Fibroblast of skin of back (primary cell): ENCODE measurements at places on chromosomes 5 and 9.
A peak's percentile ranks its signal among the peaks of the same experiment; 100 is the strongest.

GRCh38 chr5:17012289-17012688 is 76.2 kb upstream of the MYO10 start:
- DNase-seq = peak; percentile 72

DNA sequence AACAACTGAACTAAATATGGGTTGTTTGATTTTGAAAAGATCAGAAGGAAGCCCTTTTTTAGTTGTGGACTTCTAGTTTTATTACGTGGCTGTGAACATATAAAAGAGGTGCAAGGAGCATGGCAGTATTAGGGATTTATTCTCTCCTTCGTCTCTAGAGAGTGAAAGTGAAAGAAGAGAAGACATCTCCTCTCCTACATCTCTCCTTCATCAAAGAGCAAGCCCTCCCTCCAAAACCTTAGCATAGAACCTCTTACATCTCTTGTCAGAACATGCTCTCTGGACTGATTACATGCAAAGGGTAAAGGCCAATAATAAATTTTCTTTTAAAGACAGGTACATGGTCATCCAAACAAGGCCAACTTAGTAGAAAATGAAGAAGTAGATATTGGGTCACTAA is 184.3 kb upstream of the IRX1 start:
- DNase-seq = no peak

DNA sequence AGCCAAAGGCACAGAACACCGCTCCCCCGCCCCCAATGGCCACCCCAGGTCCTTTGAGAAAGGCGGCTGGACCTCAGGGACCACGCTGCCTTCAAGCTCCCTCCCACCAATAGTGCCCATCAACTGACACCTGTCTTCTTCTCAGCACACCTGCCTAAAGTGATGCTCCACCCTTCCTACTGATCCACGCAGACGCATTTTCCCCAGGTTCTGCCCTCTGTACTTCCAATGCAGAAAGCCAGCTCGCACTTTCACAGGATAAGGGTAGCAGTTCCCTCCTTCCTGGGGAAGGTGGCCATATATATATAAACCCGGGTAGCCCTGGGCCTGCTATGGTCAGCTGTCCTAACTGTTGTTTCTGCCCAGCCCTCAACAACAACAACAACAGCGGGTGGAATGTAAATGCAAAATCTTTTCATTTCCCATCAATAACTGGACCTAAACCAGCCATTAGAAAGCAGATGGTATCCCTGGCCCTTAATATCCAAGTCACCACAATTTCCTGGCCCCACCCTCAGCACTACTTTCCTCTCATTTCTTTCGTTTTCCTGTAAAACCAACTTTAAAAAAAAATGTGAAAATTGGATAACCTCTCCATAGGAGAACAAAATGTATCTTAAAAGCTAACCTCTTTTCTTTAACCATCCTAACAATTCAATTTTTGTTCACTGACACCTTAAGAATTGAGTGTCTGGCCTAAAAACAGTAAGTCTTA is 1.7 kb downstream of the GOLM1 start:
- DNase-seq = no peak

DNA sequence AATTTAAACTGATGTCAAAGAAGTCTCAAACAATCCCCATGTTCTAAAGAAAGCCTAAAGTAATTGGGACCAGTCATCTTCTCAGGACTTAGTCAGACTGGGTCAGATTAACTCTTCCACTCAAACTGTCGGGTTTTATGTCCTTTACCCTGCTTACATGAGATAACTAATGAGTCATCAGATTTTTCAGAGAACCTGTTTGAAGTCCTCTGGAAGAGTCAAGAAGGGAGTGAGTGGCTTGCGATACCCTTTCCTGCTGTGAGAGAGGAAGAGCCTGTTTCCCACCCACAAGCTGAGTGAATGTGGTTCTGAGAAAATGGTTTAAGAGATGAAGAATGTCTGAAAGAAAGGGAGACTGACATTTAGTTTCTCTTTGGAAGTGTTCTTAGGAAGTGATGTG is 1866.7 kb upstream of the C9orf72 start:
- peak; percentile 63 for DNase-seq

- no peak for DNase-seq
Observed at GRCh38 chr9:70451765-70452164, 37.3 kb upstream of the KLF9 start.

DNA sequence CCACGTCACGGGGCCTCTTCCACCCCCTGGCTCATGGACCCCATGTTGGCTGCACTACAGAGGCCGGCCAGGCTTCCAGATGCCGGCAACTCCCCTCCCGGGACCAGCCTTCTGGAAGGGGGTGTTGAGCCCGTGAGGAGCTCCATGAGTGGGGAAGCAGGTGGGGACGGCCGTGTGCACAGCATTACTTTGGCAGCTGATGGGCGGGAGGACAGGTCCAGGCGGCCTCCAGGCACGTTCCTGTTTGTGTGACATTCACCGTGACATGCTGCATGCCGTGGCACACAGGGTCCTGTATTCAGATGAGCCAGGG is 29.1 kb upstream of the ABO start:
- DNase-seq = no peak

DNA sequence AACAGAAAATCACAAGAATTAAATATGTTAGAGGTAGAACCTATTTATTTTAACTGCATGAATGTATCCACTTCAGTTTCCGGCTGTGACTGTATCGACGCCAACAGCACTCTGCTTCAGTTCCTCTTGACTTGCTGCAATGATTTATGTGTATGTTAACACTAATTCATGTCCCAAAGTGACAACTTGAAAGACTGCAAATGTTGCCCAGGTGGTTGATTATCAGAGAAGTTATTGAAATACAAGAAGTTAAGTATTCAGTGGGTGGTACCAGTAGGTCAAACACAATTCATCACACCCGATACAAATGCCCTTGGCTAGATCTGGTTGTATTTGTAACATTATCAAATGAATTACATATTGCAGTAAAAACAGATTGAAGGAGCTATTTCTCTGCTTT is 622.7 kb upstream of the CDH18 start:
- no peak for DNase-seq

GRCh38 chr9:20552874-20553557 is 69.3 kb downstream of the MLLT3 start:
- no peak for DNase-seq

GRCh38 chr9:132238026-132238972 is 76.4 kb downstream of the NTNG2 start:
- DNase-seq = no peak

GRCh38 chr9:115042781-115043509 is 75.0 kb downstream of the TNC start:
- peak; percentile 59 for DNase-seq

DNA sequence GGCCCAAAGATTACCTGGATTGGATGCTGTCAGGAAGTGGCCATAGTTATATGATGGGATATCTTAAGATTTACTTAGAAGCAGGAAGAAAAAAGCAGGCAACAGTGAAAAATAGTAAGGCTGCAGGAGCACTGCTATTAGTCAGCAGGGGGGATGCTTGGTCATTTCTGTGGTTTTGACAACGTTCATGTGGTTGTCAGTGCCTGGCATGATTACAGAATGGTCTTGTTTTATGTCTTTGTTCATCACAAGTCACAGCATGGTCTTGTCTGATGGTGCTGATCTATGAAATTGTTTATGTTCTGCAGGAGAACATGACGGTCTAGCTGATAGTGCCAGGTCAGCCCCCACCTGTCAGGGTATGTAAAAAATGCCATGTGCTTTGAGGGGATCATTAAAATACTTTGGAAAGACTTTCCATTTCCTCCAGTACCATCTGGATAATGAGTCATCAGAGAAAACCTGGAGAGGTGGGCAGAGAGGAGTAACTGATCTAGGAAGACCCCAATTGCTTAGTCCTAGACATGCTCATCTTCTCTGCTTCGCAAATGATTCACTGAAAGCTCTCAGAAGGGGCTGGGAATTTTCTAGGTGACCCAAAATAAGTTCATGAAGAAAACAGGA is 48.5 kb downstream of the PLGRKT start:
- peak; percentile 85 for DNase-seq

- no peak for DNase-seq
Observed at GRCh38 chr9:127611603-127611898, 526 bp upstream of the STXBP1 start.

DNA sequence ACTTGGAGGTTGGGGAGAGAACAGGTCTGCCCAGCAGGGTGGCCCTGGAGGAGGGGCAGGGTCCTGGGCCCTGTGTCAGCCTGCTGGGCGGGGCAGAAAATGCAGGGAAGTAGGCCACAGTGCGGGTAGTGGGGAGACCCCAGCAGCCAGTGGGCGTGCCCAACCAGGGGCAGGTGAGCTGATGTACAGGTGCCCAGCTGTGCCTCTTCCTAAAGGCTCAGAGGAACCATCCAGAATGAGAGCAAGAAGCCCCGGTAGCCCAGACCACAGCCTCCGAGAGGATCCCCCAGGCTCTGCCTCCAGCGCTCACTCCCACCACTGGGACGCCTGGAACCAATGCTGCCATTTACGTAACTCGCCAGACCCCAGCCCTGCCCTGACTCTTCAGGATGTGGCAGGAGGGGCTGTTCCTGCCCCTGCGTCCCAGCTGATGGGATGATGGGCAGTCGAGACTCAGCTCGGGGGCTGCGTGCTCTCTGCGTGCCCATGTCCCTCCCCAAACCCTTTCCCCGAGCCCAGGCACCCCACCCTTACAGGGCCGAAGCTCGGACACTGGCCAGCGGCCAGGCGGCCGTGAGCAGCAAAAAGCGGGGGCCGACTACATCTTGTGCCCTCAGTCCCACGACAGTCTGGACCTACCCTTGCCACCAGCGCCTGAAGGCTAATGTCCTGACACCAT is 17.9 kb upstream of the QRFP start:
- DNase-seq = no peak

- peak; percentile 41 for DNase-seq
Observed at GRCh38 chr9:79213417-79214125, 358.2 kb upstream of the TLE4 start.

DNA sequence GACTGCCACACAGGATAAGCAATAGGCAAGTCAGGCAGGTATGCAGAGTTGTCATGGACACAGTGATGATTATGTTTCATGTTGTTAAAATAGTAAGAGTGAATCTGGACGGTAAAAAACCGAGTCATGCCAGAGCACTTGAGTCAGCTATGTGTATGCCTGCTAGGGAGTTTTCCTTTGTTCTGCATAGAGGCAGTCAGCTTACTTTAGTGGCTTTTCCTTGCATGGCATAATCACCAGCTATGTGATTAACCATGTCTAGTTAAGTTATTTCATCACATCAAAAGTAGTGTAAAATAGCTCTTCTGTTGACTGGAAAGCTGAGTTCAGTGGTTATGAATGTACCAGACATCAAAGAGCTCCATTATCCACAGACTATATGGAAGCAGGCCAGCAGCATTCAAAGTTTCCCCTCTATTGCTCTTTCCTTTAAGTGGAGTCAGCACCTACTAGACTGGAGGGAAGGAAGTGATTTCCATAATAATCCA is 989.8 kb downstream of the TLE1 start:
- DNase-seq = peak; percentile 73

- DNase-seq = peak; percentile 63
Observed at GRCh38 chr9:69900406-69900805, 79.8 kb downstream of the CFAP95 start.

DNA sequence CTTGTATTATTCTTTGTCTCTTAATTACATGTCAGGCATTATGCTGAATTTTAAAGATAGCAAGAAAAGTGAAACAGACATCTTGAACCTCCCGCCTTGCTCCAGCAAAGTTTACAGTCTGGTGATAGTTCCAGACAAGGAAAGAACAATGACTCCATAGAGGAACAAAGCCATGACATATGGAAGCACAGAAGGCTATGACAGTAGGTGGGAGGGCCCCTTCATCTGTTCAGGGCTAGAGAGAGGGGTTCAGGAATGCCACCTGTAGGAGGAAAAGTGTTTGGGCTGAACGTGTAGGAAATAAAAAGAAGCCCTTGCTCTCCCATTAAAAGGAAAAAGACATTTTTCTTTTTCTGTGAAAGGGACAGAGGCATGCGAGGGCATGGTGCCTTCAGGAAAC is 315.6 kb downstream of the TRIM32 start:
- no peak for DNase-seq

GRCh38 chr5:84623019-84623418 is 238.3 kb upstream of the EDIL3 start:
- no peak for DNase-seq

- peak; percentile 79 for DNase-seq
Observed at GRCh38 chr5:55172051-55172899, 702 bp downstream of the CDC20B start.

- DNase-seq = no peak
Observed at GRCh38 chr9:127395497-127396252, 1.3 kb upstream of the SLC2A8 start.

DNA sequence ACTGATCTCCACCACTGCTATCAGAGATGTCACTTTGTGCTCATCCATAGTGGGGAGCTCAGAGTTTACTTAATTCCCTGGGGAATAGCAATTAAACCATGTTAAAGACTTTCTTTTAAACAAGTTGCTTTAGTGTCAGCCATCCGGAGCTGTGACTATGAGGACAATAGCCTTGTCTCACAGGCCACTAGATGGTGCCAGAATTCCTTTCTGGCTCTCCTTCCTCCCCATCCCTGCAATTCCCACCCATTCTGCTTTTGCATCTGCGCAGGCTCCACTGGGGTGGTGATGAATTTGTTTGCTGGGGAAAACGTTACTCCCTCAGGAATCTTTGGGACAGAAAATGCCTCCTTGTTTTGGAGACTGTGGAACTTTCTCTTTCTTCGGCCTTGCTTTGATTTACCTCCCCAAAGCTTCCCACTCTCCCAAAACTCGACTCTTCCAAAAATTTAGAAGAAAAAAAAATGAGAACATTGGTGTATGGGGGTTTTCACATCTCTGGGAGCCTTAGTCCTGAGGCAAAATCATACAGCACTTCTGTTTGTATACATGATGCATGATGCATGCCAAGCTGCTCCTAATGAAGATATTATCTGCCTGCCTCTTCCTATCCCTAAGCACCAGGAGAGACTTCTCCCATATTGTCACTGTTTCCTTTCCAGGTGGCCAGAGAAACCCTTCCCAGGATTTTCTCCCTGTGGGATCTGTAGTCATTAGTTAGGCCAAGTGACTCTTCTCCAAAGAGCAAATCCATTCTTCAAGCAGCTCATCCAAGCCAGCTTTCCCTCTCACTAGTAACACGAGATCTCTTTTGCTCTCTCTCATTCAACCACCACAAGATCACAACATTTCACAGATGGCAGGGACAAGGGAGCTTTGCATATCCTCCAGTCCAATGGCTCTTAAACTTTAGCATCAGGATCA is 466.1 kb downstream of the TLR4 start:
- DNase-seq = peak; percentile 44

DNA sequence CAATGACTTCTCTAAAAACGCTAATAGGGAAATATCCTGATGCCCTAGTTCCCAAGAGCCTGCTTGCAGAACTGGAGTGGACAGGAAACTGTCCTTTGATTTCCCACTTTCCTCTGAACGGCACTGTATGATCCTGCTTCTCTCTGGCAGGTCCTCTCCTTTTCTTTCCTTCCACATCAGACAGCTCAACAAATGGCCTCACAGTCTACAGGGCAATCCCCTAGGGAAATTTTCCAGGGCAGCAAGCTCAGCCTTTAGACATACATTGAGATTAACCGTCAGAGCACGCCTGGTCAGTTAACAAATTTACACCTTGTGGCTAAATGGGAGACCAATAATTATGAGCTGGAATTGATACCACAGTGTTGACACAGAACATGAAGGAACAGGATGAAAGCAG is 164.9 kb downstream of the SLC24A2 start:
- DNase-seq = no peak
